ENCODE measurements at places on chromosomes 3 and 15.
A peak's percentile ranks its signal among the peaks of the same experiment; 100 is the strongest.

DNA sequence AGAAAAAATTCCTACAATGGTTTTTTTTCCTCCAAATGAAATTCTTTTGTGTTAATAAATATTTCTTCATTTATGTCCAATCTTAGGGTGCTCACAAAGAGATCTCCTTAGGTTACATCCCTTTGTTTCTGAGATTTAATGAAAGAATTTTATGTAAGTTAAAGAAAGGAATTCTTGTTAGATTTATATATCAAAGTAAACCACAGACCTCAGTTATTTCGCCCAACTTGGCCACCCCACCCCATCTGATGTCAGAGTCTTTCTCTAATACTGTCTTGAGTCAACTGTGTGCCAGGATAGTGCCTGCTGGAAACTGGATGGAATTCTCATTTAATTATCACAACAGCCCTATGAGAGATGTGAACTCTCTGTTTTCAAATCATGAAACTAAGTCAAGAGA lies 259.9 kb downstream of the OPA1 start:
- DNase-seq: no peak

- DNase-seq: peak; percentile 30
Observed at GRCh38 chr3:16512435-16513140, 911 bp downstream of the RFTN1 start.

- DNase-seq: no peak
Observed at GRCh38 chr3:129663045-129663446, 56.6 kb upstream of the PLXND1 start.

GRCh38 chr15:68419301-68420175 lies 12.4 kb downstream of the ITGA11 start:
- no peak for DNase-seq

- DNase-seq: no peak
Observed at GRCh38 chr3:133862161-133862560, 33.5 kb downstream of the RAB6B start.

GRCh38 chr15:66292571-66293418 lies 573 bp upstream of the DIS3L start:
- DNase-seq: no peak

DNA sequence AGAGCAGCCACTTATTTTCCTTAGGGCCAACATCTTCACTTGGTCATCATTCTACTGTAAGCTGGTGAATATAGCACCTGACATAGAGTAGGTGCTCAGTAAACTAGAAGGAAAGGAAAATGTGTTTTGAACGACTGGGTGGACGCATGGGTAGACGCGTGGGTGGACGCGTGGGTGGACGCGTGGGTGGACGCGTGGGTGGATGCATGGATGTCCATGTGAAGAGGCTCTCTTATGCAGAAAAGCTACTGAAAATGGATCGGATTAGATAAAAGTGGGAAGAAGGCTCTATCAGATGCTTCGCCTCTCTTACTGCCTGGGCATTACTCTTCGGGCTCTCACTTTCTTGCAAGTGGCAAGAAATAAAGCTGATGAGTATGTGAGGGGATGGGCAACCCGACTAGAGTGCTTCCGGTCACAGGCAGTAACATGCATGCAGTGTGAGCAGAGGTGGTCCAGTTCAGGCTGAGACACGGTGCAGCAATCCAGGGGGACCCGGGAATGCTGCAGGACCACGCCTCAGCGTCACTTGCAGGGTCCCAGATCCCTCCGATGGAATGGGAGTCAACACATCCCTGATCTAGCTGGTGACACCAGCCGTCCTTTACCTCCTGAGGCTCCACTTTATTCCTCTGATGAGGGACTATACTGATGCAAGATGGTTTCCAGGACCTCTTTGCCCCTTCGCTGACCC lies 138.0 kb upstream of the MEF2A start:
- DNase-seq: no peak

- peak; percentile 27 for DNase-seq
Observed at GRCh38 chr3:20340324-20340928, 154.4 kb upstream of the SGO1 start.

- no peak for DNase-seq
Observed at GRCh38 chr3:190119461-190120268, 1.0 kb downstream of the P3H2 start.

DNA sequence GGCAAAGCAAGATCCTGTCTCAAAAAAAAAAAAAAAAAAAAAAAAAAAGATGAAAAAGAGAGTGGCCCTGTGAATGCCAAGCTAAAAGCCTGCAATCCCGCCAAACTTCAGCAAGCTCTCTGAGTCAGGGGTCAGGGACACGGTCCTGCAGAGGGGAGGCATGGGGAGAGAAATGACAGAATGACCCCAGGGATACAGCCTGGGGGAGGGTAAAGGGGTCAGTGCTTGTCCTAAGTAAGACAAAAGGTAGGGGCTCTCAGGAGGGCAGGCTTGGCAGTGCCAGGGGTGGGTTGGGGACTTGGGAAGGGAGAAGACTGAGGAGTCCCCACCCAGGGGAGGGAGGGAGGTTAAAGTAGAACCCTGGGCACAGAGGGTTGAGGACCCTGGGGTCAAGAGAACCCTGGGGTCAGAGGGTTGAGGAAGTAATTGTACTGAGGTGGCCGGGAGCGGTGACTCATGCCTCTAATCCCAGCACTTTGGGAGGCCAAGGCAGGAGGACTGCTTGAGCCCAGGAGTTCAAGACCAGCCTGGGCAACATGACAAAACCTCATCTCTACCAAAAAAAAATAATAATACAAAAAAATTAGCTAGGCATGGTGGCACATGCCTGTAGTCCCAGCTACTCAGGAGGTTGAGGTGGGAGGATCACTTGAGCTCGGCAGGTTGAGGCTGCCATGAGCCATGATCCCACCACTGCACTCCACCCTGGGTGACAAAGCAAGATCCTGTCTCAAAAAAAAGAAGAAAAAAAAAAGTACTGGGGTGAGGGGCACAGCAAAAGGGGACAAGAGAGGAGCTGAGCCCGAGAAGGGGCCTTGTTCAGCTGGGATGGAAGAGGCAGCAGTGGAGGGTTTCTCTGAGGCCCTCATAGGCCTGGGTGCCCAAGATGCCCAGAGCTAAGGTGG lies 5.2 kb upstream of the SEMA3B start:
- no peak for DNase-seq

DNA sequence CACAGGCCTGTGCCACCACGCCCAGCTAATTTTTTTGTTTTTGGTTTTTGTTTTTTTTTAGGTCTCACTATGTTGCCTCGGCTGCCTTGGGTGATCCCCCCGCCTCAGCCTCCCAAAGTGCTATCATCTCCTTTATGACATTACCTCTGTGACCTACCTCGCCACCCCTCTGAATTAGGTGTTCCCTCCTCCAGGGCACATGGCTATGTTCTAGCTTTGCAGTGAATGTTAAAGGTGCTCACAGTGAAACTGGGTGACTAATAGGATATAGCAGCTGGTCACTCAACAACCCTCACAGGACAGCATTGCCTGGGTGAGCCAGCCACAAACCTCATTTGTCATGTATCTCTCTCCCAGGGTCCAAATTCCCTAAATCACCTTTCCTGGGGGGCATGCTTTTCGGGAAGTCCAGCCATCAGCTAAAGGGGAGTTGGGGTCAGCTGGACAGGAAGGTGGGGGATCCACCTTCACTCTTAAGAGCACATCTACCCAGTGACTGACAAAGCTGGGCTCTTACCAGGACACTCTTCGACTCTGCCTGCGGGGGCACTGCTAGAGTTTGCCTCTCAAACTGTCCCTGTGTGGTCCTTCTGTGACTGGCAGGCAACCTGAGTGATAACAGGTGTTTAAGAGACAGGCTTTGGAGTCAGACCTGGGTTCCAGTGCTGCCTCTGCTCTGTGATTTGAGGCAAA lies 1.6 kb upstream of the TTLL3 start:
- peak; percentile 39 for DNase-seq

GRCh38 chr3:100231668-100232067 lies 29.1 kb upstream of the TBC1D23 start:
- DNase-seq: no peak

DNA sequence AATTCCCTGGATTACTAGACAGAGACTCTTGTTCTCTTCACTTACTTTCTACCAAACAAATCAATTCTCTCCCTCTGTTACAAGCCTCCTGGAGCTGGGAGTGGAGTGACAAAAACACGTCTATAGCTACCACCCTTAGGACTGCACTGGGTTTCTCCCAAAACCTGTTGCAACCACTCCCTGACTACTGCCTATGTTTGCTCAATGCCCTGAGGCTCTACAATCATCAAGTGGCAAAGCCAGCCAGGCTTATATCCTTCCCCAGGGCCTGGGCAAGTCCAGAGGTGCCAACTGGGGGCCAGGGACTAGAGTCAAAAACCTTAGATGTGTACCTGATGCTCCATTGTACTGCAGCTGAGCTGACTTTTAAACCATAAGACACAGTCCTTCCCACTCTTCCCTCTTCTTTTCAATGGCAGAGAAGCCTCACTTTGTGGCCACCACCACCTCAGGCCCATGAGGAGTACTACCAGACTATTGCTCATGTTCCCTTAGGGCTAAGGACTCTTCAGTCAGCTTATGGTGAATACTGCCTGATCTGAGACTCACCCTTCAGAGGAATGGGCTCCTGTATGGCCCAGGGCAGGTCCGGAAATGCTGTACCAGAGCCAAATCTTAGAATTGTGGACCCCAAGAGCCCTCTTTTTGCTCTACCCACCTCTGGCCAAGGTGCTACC lies 125.4 kb upstream of the PLCL2 start:
- DNase-seq: no peak

GRCh38 chr15:40328176-40328575 lies 4.7 kb downstream of the INAFM2 start:
- DNase-seq: no peak

- no peak for DNase-seq
Observed at GRCh38 chr3:130640027-130640426, 106.6 kb downstream of the PIK3R4 start.

- DNase-seq: no peak
Observed at GRCh38 chr3:141388395-141388794, 20.1 kb downstream of the ZBTB38 start.

- DNase-seq: no peak
Observed at GRCh38 chr3:107370907-107371306, 6.3 kb upstream of the CCDC54 start.

DNA sequence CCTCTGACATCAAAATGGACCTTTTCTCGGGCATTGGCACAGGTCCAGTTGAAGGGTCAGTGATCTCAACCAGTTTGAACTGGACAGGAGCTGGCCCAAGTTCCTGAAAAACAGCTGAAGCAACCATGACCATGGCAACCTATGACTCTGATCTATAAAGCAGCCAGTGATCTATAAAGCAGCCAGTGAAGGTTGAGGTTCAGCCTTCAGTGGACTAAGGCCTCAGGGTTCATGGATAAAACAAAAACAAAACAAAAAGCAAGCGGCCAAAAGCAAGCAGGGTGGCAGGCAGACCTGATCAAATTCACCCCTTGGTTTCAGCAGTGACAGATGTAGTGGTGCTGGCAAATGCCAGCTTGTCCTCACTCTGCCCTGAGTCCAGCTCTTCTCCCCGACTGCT lies 10.0 kb upstream of the CHRNB4 start:
- no peak for DNase-seq

DNA sequence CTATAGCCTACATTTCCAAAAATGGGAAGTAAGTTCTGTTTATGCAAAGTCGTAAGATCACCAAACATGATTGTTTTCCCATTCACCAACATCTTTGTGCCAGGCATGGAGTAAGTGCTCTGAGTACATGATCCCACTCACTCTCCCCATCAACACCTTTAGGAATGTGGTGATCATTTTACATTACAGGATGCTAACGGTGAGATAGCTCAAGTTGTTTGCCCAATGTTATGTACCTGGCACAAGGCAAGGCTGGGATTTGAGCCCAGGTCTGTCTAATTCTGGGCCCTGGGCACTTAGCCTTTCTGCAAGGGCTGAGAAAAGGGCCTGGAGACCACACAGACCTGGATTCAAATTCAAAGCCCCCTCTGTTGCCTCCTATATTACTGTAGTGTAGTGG lies 581.7 kb upstream of the CFAP20DC start:
- DNase-seq: no peak

DNA sequence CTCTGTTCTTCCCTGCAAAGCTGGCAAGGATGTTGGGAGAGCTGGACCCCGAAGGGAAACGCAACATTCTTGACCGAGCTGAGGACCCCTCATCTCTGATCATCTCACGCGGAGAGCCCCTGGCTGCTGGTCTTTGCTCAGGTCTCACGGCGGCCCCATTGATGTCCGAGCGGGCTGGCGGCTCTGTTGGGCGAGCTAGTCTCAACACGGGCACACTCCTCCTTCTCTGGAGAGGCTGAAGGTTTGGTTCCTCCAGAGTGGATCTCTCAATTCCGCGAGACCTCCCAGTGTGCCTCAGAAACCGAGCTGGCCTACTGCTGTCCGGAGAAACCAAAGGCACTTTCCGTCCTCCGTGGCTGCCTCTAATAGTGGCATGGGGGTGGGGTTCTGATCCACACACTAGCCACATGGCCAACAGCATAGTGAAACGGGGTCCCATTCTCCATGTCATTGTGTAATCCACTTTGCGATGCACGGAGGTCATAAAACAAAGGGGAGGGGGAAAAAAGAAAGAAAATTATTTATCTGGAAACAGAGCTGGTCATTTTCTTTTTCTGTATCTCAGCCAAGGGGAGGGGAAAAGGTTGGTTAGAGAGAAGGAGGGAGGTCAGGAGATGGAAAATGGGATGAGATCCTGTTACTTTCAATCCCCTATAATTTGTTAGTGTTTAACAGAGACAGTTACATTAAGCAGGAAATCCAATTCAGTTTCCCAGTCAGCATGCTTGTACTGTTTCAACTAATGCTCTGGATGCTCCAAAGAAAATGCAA lies 1.3 kb downstream of the CCDC80 start:
- no peak for DNase-seq

DNA sequence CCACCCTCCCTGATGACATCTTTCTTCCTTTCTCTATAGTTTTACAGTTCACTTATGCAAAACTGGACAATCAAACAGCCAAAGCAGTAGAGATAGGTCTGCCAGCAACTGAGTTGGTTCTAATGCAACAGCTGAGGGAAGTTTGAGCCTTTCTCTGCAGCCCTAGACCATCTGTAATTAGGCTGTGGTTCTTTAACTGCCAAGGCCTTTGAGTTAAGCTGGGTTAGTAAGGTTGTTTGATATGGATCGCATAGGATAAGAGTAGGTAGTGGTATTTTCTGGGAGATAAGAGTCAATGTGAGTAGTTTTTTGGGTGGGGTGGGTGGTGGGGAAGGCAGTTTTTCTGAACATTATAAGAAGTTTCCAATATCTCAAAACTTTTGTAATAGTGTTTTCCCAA lies 3.0 kb downstream of the RPL39L start:
- no peak for DNase-seq

- no peak for DNase-seq
Observed at GRCh38 chr3:153897025-153897723, 224.0 kb upstream of the ARHGEF26 start.

GRCh38 chr15:38864827-38865581 lies 300.4 kb upstream of the RASGRP1 start:
- DNase-seq: no peak

GRCh38 chr3:121595765-121596406 lies 2.7 kb downstream of the FBXO40 start:
- DNase-seq: no peak

GRCh38 chr15:63833021-63833696 lies 589 bp downstream of the HERC1 start:
- DNase-seq: peak; percentile 7

Measured in activated T-cell treated with anti-CD3 and anti-CD28 coated beads, Interleukin-2, amount 50 U/mL, for 4 hours (primary cell).